Activated CD8-positive, alpha-beta memory T cell treated with anti-CD3 and anti-CD28 coated beads, Interleukin-2, amount 10 ng/mL, durations not matched to agents 7 days and 5 days (primary cell): ENCODE measurements at places on chromosomes 5 and 9.

DNA sequence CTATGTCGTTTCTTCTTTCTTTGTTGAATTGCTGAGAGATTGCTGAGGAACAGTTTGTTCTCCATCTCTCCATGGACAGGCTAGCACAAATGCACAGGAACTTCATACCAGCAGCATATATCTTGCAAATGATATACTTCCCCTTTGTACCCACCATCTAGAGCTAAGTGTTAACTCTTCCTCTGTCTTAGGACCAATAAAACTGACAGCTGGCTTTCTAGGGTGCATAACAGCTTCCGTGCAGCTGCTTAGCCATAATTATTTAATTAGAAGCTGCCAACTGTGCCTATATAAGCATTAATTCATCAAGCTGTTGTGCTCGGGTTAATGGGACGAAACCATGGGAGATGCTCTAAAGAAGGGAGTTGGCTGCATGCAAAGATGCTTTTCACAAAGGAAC lies 38.7 kb downstream of the KCTD16 start:
- no peak for DNase-seq

DNA sequence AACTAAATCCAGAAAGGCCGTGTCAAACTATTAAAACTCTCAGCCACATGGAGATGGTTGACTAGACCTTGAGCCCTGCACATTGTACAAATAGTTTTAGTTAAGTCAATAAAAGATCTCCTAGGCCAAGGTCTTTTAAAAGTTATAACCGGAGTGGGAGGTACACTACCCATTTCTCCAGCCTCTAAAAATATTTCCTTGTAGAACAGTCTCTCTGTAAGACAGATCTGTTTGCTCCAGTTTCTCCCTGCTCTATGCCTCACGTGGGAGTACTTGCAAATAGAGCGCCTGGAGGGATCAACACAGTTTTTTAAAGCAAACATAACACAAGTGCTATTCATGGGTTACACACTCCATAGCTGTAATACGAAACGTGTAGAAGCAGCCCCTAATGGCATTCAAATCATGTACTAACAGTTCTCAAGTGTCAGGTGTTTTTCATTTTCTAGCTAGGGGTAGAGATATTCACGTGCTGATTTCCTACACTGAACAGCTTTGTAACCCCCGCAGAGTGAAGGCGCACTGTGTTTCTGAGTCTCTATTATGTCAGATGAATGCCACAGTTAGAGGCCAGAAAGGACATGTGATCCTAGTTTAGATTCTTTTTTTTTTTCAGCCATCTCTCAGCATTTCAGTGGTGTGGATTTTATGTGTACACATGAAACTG lies 703.4 kb upstream of the GRAMD2B start:
- DNase-seq: no peak

- no peak for DNase-seq
Measured at GRCh38 chr5:177610131-177610769, 10.3 kb downstream of the B4GALT7 start.

GRCh38 chr9:78235256-78235761 lies 566 bp upstream of the CEP78 start:
- DNase-seq: no peak

DNA sequence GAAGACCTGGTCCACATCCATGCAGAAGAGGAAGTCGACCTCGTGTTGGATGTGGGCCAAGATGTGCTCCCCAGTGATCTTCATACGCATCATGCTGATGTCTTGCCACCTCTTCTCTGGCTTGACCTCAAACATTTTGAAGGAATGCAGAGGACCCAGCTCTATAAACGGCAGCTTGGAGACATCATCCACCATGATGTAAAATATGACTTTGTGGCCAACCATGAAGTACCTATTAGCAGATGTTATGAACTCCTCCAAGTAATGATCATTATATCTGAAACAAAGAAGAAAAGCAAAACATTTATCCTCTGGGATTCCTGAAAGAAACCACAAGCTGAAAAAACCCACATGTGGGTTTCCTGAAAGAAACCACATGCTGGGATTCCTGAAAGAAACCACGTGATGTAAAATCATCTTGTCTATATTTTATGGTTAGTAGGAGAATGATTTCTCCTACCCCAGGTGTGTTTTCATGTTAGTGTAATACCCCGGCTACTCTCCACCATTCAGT lies 52.3 kb downstream of the GGTA1 start:
- DNase-seq: no peak

- no peak for DNase-seq
Measured at GRCh38 chr9:123394291-123395235, 38.6 kb downstream of the CRB2 start.
